GDM1 (cell line): ENCODE measurements at places on chromosomes 12 and 14.

GRCh38 chr12:122422730-122423257 lies 325 bp upstream of the CLIP1 start:
- DNase-seq = no peak

DNA sequence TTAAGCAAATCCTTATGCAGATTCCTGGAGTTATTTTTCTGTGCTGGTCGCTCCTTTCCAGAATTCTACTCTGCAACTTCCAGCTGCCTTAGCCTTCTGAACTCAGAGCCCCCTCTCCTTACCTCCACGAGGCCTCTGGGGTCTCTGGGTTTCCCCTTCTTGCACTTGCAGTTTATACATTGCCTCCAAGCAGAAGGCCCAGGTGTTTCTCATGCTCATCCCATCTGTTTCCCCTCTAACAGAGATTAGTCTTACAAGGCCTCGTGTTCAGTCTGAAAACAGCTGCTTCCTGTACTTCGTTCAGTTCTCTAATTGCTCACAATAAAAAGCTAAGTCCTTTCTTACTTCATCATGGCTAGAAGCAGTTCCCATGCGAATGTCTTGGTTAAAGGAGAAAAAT lies 134.4 kb upstream of the FGD4 start:
- DNase-seq = peak; percentile 35

DNA sequence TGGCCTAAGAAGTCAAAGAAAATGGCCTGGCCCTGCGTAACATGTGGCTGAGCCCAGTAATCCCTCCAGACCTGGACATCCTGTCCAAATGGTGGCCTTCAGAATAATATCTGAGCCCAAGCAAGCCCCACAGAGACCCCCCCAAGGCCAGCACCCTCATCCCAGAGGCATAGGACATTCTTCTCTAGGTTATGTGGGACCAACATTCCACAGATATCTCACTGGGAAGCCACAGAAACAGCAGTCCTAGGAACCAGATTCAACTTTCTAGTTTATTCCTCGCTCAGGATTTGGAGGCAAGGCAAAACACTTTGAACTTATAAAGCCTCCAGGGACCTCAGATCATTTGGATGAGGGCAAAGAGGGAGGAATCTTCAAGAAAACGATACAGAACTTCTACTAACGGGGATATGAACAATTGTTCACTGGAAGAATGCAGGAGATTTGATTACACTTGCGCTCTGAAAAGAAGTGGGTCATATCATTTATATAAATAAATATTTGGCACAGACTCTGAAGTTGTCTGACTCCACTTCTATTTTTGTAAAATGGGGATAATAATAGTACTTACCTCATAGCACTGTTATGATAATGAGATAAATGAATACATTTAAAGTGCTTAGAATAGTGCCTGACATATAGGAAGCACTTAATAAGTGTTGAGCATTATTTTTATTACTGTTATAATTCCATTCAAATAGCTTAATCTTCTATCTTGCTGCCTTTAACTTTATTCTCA lies 171.5 kb downstream of the NUAK1 start:
- no peak for DNase-seq

GRCh38 chr14:104974146-104974541 lies 4.0 kb downstream of the AHNAK2 start:
- DNase-seq = no peak

- no peak for DNase-seq
These were observed 5.9 kb upstream of the APOLD1 start for GRCh38 chr12:12779529-12779928.

- DNase-seq = no peak
These were observed 202.5 kb downstream of the KLHL28 start for GRCh38 chr14:44759277-44759676.

DNA sequence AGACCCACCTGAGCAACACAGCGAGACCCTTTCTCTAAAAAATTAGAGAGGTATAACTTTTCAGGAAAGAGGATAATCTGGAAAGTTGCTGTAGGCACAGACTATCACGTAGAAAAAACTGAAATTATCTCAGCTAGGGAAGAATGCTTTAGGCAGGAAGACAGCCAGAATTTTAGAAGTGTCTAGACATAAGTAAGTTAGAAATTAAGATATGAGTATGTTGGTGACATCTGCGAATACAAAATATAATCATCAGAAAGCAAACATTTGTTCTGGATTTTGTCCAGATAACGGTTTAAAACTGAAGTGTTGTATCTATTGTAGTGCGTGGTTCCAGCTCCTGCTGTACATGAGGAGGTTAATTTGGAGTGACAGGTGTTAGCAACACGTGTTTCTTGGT lies 123.2 kb downstream of the FBXL14 start:
- DNase-seq = no peak

- DNase-seq = no peak
These were observed 37.8 kb upstream of the PLBD1 start for GRCh38 chr12:14605401-14605989.

GRCh38 chr14:62118461-62118860 lies 356.2 kb downstream of the SNAPC1 start:
- no peak for DNase-seq

- DNase-seq = no peak
These were observed 217.3 kb downstream of the MON2 start for GRCh38 chr12:62683776-62684569.

GRCh38 chr12:45121224-45121623 lies 70.3 kb upstream of the DBX2 start:
- DNase-seq = no peak

DNA sequence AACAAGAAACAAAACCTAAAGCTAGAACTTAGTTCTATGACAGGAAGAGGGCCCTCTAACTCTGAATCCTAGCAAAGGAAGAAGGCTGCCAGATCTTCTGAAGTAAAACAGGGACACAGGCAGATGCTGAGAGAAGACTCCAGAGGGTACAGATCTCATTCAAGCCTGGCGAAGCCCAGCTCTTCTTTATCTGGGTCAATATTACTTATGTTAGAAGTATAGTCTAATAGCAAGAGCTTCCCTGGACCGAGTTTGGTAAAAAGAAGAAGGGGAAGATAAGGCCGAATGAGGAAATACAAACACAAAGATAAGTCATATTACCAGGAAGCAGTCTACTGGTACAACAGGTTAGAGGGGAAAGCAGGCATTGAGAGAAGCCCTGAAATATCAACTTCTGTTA lies 79.9 kb upstream of the CCDC91 start:
- no peak for DNase-seq

DNA sequence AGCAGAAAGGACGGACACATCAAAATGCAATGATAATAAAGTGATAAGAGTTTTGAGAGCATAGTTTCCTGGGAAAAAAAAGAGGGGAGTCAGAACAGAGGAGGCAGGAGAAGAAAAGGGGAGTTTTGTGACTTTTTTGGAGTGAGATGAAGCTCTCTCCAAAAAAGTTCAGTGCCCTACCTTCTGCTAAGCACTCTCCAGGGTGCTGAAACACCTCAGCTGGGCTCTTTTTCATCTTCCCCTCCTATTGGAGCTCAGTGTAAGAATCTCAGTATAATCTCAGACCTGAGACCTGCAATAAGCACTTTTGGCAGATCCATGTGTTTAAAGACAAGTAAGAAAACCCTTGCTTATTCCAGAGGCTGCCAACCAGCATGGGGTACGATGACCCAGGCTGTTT lies 58.9 kb upstream of the SRRM4 start:
- DNase-seq = no peak

GRCh38 chr14:95525999-95526398 lies 8.9 kb upstream of the GLRX5 start:
- DNase-seq = no peak

- no peak for DNase-seq
These were observed 4.0 kb downstream of the KCNA5 start for GRCh38 chr12:5047729-5048128.

DNA sequence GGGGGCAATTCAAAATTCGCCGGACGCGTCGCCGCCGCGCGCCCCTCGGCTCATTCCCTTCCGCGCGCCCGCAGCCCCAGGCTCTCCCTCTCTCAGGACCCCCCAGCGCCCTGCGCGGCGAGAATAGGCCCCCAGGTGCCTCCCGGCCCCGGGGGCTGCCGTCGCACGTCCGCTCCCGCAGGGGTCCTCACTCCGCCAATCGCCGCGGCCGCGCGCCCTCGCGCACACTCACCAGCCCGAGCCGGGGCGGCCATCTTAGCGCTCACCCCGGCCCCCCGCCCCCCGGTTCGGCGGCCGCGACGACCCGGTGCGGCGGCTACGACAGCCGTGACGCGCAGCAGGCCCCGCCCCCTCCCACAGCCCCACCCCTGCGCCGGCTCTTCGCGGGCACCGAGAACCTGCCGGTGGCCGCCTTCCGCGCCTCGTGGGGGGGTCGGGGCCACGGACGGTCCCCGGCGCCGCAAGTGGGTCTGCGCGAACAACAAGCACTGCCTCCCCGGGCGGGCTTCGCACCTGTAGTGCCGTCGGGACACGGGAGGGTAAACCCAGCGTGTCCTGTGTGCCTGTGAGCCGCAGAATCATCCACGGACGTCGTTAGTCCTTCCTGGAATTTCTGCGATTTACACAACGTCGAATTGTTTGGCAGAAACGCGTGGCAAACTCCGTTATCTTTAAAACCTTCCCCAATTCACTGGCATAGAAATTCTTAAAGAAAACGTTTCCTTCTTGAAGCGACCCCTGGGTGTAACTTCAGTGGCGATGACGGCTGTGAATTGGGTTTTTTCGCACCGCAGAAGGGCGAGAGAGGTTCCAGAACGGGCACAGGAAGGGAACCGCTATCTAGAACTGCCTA lies 2.5 kb downstream of the USP44 start:
- DNase-seq = no peak

DNA sequence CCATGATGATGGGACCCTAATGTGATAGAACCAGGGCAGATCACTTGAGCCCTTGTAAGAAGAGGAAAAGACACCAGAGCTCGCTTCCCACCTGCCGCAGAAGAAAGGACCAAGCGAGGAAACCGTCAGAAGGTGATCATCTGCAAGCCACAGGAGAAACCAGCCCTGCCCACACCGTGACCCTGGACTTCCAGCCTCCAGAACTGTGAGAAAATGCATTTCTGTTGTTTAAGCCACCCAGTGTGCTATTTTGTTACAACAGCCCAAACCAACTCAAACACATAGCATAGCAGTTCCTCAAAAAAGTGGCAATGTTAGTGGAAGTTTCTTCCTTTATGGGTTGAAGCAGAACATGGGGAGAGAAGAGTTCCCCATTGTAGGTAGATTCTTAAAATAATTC lies 107.9 kb upstream of the BCL2L14 start:
- peak; percentile 5 for DNase-seq

GRCh38 chr12:52241205-52241842 lies 8.3 kb downstream of the KRT7 start:
- DNase-seq = no peak

- no peak for DNase-seq
These were observed 43.5 kb downstream of the MNAT1 start for GRCh38 chr14:60777856-60778578.

- no peak for DNase-seq
These were observed 72.9 kb downstream of the LMNTD1 start for GRCh38 chr12:25480145-25480544.
